Activated CD4-positive, alpha-beta T cell treated with anti-CD3 and anti-CD28 coated beads, Interleukin-2, amount 50 U/mL, for 24 hours (primary cell): ENCODE measurements at places on chromosomes 1 and 21.

- DNase-seq: no peak
Observed at GRCh38 chr1:26469558-26469957, 2.7 kb upstream of the HMGN2 start.

DNA sequence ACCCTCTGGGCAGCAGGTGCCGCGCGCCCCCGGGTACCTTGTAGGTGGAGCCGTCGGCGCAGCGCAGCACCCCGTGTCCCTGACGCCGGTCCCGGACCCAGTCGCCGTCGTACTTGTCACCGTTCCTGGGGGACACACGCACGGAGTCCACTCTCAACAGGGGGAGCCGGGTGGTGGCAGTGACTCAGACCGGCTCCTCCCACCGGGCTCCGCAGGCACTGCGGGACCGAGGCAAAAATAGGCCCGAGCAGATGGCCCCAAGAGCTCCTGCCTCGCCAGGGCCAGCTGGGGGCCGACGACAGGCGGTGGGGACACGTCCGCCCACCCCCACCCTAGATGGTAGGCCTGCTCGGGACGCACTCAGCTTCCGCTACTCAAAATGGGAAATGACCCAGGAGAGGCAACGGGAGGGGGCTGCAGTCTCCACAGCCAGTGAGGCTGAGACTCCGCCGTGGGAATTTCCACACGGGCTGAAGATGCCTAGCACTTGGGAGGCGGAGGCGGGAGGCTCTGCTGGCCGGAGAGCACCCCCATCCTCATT is 6.3 kb downstream of the MORN1 start:
- no peak for DNase-seq

DNA sequence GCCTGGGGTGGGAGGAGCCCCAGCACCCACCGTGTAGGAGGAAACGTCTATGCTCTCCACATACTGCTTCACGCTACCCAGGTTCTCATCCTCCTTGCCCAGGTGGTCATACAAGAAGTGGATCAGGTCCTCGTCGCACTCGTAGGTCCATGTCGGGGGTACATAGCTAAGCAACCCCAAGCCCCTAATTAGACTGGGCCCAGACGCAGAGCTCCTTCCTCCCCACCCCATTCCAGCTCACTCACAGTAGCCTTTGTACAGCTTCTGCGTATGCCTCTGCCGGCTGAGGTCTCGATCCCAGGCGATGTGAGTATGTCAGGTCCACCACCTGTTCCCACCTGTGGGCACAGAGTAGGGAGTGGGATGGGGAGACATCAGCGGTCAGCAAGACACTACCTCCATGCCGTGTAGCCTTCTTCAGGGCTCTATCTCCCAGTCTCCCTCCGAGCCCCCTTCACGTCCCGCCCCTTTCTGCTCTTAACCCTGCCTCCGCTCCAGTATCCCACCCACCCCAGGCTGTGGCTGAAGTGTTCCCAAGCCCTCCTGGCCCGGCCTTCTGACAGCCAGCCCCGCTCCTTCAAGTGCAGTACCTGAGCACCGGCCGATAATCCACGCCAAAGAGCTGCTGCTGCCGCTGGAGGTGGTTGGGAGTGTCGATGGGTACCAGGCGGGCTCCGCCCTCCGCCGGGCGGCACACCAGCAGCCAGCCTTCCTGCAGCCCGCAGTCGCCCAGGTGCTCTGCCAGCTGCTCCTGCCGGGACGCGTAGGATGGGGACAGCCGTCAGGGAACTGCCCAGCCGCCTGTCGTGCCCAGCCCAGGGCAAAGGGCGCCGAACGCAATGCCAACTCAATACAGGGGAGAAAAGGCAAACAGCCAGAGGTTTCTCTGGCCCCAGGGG is 919 bp downstream of the HECTD3 start:
- no peak for DNase-seq

DNA sequence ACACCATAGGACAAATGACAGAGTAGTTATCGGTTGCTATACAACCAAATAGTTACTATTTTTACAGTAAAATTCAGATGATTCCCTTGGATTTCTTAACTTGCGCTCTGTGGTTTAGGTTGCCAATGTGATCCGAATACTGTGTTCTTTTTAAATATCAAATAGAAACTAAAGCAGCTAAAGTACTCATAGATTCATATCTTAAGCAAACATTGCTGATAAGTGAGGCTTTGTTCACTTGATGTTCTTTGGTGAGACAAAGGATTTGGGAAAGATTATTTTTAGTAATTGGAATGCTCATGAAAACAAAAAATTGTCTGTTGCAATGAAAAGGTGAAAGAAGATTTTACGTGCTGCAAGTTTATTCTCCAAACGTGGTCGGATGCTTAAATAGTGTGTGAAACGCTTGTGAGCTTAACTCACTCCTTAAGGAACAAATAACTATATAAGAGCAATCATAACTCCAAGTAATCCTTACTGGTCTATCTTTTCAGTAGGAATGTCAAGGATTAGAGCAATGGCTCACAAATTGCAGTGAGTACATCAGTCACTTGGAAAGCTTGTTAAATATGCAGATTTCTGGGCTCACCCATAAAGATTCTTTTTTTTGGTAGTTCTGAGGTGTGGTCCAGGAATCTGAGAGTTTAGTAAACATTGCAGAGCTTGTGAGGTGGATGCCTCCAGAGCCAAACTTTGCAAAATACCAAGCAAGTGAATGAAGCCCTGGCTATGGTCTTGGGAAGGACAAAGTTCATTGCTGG is 31.8 kb upstream of the PDC start:
- no peak for DNase-seq

GRCh38 chr1:165073185-165074007 is 283.1 kb downstream of the LMX1A start:
- no peak for DNase-seq

- no peak for DNase-seq
Observed at GRCh38 chr1:199684686-199685273, 342.7 kb upstream of the NR5A2 start.

DNA sequence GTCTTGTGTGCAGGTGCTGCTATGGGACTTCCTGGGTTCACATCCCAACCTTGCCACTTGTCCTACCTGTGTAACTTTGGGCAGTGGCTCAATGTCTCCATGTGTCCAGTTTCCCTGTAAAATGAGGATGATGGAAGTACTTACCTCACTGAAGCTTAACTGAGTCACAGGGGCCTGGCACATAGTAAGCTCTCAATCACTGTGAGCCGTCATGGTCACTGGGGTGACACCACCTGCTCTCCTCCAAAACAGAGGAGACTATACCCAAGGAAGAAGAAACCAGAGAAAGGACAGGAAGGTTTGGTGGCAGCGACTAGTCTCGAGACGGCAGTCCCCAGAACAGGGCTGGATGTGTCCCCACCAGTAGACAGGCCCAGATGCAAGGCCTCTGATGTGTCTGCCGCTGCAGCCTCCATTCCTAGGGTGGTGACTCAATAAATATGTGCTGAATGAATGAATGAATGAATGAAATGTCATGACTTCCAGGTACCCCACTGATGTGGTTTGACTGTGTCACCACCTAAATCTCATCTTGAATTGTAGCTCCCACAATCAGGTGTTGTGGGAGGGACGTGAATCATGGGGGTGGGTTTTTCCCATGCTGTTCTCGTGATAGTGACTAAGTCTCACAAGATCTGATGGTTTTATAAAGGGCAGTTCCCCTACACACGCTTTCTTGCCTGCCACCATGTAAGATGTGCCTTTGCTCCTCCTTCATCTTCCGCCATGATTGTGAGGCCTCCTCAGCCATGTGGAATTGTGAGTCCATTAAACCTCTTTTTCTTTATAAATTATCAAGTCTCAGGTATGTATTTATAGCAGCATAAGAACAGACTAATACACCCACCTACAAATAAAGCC is 13.0 kb upstream of the LRP8 start:
- no peak for DNase-seq

- DNase-seq: no peak
Observed at GRCh38 chr1:234554698-234555311, 55.2 kb downstream of the IRF2BP2 start.

DNA sequence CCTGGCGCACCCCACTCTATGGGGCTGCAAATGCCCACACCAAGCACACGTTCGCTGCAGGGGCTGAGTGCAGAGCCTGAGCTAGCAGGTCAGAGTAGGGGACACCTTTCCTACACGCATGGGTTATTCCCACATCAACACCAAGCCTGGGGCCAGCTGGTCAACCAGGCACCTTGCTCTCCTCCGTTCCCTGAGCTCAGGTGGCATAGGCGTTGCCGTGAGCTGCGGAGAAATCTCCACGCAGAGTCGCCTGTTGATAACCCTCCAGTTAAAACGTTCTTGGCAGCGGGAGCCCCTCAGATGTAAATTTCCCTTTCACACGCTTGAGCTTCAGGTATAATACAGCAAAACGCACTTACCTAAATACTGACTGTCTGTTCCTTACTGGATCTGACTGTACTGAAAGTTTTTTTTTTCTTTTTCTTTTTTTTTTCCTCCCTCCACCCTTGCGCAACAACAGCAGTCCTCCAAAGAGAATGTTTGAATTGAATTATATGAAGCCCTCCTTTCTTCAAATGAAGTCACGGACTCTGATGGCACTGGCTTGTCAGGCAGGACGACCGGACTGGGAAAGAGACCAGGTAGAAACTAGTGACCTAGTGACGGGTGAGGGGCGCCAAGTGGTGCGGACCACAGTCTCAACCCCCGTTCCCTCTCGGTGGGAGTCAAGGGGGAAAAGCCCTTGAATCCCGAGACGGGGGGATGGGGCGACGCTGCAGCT is 2.1 kb downstream of the BRINP3 start:
- no peak for DNase-seq

DNA sequence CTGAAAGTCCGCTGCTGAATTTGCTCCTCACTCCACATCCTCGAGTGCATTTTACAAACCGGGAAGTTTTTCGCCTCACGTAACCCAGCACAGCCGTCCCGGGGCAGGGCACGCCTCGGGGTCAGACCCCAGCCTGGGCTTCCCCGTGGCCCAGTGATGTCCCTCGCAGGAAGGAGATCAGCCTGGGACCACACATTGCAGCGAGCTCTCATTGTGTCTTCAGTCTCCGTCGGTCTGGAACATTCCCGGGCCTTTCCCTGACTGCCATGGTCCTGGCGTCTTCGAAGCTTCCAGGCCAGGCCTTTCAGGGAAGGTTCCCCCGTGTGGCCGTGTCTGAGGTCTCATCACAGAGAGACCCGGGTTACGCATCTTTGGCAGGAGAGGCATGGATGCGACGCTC is 43.5 kb downstream of the MORN1 start:
- DNase-seq: no peak

DNA sequence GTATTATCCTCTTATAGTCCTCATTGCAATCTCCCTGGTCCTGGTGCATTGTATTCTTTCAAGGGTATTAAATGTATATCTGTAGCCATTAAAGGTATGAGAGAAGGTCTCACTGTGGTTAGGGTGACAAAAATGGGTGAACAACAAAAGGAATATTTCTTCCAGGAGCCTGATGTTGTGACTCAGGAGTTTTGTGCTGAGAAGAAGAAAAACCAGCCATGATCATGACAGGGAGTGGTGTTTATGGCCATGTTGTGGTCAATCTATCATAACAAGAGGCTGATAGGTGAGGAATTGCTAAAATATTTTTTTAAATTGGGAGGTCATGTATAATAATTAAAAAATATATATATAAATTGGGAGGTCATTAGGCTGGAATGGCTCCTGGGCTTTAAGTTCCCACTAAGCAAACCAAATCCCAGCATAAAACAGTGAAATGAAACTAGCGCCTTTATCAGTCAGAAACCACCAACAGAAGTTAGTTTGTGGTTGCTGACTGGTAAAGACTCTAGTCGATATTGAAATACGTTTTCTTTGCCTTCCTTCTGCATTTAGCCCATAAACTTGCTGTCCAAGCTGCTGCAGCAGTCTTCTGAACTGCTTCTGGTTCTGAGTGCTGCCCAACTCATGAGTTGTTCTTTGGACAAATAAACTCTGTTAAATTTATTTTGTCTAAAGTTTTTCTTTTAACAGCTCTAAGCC is 60.3 kb downstream of the TBX19 start:
- DNase-seq: no peak
